Left forelimb (tissue), 1 donor: ENCODE measurements at places on chromosomes 13 and 19.

DNA sequence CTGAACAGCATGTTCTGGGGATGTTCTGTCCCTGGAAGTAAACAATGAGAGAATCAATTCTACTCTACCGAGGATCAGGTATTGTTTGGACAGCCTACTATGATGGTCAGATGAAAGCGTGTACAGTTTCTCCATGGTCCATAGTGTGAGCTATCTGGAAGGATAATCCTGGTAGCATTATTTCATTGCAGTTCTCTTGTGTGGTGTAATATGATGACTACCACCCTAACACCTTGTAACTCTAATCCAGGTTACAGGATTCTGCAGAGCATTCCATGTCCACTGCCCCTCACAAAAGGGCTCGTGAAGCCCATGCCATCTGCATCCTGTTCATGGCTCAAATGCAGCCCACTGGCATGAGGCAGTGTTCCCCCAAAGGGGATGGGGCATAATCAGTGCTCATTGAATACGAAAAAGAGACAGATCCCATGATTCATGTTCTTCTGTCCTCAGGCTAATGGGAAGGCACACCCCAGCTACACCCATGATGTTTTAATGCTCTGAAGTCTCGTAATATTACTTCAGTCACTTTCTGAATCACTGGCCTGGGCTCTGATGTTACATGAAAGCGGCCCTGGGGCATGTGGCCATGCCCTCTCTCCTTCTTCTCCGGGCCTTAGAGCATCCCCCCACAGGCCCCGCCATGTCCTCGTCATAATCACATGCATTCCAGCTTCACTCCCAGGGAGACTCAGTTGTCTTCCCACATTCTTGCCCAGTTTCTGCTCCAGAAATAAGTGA, 68.4 kb downstream of the HSPH1 start:
- DNase-seq, result peak; percentile 18

GRCh38 chr19:49801401-49801888, 11.6 kb downstream of the FUZ start:
- no peak for DNase-seq

GRCh38 chr19:29962793-29963192, 20.8 kb downstream of the URI1 start:
- no peak for DNase-seq

- DNase-seq, result no peak
Measured at GRCh38 chr13:108120302-108120701, 95.0 kb downstream of the LIG4 start.

- DNase-seq, result no peak
Measured at GRCh38 chr19:27684293-27684692, 1528.7 kb downstream of the UQCRFS1 start.

DNA sequence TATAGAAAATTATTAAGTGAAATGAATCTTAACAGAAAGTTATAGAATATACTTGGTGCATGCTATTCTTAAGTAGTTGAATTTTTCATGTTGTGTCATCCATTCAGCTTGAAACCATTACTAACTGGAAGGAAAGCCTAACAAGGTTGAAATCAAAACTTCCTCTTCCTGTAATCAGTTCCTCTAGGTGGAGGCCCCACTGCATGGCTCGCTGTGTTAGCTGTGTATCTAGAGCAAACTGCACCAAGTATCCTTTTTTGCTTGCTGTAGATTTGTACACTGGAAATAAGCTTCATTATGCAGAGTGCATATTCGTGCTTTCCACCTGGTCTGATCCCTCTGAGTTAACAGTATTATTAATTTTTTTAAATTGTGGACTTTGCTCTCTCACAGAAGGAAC, 1146.1 kb downstream of the EFNB2 start:
- DNase-seq, result no peak

DNA sequence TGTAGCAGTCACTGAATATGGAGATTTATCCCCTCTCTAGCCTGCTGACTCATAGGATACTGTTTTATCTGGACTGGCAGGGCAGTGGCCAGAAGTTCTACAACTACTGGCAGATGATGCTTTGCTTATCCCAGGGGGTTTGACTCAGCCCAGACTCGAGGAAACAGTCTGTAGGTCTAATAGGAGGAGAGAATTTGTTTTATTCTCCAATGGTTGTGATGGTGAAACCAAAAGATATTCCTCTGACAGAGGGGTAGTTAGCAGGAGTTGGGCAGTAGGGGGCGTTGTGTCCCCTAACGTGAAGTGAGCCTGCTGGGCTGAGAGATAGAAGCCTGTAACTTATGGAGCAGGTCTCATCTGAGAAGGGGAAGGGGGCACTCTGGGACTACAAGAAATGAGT, 74.9 kb downstream of the WTIP start:
- no peak for DNase-seq

GRCh38 chr13:104944176-104944575, 1591.3 kb downstream of the EFNB2 start:
- DNase-seq, result no peak

GRCh38 chr13:77034881-77035280, 7.9 kb upstream of the FBXL3 start:
- DNase-seq, result no peak

GRCh38 chr13:112876305-112877000, 92.6 kb upstream of the MCF2L start:
- DNase-seq, result no peak

GRCh38 chr19:6364353-6364752, 3.0 kb downstream of the CLPP start:
- no peak for DNase-seq

GRCh38 chr19:46206176-46206575, 23.4 kb upstream of the IGFL1 start:
- DNase-seq, result no peak

- DNase-seq, result no peak
Measured at GRCh38 chr13:33787051-33787591, 30.8 kb upstream of the RFC3 start.

DNA sequence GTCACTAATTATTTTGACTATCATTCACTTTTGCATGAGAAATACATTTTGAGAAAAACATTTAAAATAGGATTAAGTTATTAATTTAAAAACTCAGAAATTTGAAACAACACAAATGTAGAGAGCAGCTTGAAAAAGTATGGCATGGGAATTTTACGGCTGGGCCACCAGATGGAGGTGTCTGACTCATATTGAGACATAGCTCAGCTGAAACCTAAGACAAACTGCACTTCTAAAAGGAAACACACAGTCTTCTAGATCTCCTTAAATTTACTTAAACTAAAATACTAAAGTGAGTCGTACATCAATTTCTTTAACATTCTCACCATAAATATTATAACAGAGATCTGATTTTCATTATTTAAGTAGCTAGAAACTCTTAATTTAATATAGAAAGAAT, 41.9 kb upstream of the POSTN start:
- no peak for DNase-seq

DNA sequence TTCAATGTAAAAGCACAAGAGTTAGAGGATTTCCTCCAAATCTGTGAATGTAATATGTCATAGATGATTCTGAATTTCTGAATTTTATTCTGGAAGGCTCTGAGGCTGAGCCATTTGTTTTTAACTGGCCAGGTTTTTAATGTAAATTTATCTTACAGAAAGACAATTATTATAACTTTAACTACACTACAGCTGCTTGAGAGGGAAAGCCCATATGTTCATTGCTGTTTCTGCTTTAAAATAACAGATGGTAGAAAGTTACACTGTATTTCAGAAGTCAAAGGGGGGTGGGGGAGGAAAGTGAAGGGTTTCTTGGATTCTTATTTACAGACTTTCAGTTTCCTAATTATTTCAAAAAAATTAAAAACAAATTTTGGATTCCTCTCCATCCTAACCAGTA, 62.8 kb downstream of the DNAJC15 start:
- DNase-seq, result no peak

DNA sequence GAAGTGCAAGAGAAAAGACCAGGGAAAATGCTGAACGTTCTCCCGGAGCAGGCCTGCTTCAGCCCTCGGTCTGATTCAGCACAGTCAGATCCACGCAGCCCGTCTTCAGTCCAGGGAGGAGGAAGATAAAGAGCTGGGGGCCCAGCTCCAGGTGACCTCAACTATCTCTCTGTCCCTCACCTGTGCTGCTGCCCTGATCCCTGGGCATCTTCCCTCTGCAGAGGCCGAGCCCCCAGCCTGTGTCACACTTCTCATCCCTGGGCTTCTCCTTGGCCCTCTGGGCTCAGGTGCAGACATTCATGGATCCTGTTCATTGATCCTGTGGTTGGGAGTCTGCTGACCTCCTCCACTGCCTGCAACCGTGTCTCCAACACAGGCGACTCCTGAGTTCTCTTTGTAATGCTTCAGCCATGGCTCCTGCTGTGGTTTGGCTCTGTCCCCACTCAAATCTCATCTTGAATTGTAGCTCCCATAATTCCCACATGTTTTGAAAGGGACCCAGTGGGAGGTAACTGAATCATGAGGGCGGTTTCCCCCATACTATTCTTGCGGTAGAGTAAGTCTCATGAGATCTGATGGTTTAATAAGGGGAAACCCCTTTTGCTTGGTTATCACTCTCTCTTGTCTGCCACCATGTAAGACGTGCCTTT, 27.9 kb downstream of the COL4A2 start:
- DNase-seq, result no peak

DNA sequence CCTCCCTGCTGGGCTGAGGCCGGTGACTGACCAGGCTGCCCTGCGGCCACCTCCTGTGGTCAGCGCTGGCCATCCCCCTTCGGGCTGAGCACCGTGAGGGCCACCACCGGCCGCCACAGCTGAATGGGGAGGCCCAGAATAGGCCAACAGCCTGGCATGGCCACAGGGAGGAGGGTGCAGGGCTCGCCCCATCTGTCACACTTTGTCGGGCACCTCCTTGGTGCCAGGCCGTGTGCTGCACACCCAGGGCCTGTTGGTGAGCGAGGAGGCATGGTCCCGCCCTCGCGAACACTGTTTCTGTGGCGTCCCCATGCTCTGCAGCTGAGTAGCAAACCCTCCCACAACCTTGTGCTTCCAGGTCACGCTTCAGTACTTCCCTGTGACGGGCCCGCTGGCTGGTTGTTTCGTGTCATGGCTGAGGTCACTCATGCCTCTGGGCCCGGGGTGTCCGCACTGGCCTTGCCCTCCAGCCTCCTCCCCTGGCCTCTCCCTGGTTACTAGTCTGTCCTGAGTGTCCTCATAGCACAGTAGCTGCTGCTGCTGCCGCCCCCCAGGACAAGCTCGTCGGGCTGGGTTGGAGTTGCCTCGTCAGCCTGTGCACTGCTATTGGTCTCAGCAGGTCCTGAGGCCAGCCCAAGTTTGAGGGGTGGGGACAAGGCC, 15.2 kb downstream of the EPN1 start:
- DNase-seq, result no peak

DNA sequence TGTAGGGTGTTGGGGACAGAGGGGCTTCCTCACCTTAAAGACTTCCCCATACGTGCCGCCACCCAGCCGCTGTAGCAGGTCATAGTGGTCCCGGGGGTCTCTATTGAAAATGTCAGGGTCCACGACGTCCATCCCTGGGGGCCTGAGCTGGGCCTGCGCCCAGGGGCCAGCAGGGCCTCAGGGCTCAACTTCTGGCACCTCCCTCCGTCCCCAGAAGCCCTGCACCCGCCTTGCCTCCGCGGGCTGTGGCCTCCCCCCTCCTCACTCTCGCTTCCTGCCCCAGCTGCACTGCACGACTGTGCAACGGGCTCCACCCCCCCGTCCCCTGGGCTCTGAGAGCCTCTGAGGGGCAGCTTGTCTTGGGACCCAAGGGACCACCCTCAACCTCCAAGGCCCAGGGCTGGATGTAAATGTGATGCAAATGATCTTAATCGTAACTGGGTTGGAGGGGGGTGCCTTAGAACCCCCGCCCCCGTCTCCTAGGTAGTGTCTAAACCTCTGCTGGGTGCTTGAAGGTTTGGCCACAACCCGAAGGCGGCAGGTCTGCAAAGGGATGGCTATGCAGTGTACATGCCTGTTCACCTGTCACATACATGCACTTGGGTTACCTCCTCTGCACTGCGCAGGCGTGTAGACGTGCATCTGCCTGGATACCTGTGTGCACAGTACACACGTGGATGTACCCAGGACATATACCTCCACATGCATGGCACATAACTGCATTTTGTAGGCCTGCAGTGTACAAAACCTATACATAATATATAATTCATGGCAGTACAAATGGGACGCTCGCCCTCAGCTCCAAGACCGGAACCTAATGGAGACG, at the start of gene MAP4K1:
TSS of gene MAP4K1 (minus strand) at position 190 of the 826 bp plus-strand sequence. CDS start at position 132, 58 bp downstream.
- no peak for DNase-seq

DNA sequence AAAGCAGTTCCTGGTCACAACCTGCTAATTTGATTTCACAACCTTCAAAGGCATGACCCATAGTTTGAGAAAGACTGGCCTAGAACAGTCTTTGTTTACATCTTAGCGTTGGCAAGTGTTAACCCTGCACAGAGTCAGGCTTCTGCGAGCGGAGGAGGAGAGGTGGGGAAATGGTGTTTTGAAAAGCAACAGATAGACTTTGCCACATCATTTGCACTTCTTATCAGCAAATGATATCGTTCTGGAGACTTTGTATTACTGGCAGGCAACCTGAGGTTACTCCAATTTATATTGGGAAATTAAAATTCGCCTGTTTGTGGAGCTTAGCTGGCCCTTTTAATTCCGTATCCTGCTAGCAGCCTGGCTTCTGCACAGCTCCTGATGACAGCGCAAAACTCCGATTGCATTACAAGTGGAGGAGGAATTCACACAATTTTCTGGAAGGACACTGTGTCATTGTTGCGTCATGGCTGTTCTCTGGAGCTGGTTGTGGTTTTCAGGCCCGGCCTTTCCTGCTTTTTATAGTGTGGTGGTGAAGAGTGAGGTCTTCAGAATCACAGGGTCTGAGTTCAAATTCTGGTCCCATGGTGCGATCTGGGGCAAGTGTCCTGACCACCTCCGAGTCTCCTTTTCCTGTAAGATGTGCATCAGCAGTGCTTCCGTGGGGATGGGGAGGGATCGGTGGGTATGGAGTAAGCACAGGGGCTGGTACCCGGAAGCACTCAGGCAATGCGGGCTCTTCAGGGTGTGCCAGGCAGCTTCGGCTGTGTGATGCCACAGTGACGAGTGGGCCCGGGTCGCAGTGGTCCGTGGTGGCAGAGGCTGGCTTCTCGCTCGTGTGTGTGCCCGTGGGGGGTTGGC, 49.1 kb upstream of the EHD2 start:
- DNase-seq, result no peak

DNA sequence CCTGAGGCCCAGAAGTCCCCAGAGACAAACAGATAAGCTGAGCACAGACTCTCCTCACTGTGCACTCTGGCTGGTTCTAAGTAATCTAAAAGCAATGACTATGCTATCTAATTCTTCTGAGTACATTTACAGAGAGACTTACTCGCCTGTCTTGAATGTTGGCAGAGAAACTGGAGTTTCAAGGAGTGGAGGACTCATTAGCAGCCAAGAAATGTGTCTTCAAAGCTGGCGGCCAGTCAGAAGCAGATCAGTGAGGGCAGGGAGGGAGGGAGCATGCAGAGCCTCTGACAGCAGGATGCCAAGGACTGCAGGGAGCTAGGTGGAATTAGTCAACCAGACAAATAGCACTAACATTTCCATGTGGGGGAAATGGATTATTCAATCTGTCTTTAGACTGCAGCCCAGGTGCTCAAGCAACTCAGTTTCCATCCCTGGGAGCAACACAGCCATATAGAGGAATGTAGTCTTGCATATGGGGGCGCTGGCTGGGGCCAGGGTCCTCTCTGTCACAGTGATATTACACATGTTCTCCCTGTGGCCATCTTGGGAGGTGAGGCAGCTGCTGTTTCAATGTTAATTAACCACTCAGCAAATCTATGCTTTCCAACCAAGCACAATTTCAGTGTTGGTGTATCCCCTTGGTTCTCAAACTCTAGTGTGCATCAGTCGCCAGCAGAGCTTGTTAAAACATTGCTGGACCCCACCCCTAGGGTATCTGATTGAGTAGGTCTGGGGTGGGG, 97.9 kb downstream of the CCNA1 start:
- DNase-seq, result no peak

GRCh38 chr19:8259922-8260247, 48.3 kb downstream of the CD320 start:
- DNase-seq, result no peak
